ENCODE measurements at places on chromosomes 7 and 10.
A peak's percentile ranks its signal among the peaks of the same experiment; 100 is the strongest.

DNA sequence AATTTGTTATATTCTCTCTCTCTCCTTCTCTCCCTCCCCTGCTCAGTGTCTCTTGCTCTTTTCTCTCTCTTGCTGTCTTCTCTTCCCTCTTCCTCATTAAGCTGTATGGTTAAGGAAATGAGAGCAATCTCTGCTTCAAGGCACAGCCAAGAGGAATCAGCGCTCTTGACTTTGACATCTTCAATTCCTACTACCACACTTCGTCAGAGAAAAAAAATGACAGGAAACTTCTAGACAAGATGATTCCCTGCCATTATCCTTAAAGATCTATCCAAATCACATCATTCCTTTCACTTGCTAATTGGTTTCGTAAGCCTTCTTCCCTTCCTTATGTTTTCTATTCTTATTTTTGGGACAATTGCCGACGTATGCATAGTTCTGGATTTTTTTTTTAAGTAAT, 425.0 kb downstream of the KCNMA1 start:
- no peak for DNase-seq

GRCh38 chr10:50470345-50470744, 153.4 kb downstream of the SGMS1 start:
- DNase-seq = no peak

DNA sequence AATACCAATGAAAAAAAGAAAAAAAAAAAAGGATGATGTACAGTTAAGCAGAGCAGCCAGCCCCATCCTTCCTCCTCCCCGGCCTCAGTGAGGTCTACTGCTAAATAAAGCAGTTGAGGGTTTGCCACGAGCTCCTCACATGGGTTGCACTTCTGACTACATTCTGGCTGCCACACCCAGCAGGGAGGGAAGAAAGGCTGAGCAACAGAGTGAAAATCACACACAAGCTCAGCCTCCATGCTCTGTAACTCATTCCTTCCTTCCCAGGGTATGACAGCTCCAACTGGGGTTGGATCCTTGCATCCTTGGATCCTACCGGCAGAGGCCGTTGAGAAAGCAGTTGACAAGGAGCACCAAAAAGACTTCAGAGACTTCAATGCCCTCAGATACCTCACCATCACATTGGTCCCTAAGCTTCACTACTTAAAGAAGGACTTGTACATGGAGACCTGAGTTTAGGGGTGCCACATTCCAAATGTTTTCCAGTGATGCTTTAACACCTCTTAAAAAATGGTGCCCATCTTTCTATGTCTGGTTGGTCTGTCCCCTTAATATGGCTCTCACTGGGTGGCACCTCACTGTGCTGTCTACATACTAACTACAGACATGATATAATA, 52.9 kb upstream of the PIK3CG start:
- DNase-seq = no peak

- DNase-seq = no peak
Observed at GRCh38 chr10:58888957-58889356, 287.5 kb upstream of the PHYHIPL start.

GRCh38 chr7:116305485-116306408, 95.4 kb downstream of the TES start:
- no peak for DNase-seq

DNA sequence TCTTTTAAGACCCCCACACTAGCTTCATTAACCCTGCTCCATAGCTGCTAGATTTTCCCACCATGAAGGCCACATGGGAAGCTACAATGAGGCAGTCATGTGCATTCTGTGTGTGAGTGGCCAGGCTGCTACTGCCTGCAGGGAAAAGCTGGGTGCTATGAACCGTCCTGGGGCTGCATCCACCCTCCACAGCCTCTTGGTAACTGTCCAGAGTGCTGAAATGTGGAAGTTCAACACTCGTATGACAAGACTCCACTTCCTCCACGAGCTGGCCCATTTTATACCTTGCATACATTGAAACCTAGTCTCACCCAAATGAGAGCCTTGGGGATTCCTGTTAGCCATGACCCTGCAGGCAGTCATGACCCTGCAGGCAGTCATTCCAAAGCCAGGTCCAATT, 59.4 kb downstream of the CUZD1 start:
- DNase-seq = peak; percentile 9

GRCh38 chr10:58335306-58336005, 650 bp downstream of the UBE2D1 start:
- DNase-seq = peak; percentile 28

GRCh38 chr7:143005632-143006260, 21.2 kb downstream of the OR9A2 start:
- no peak for DNase-seq

- DNase-seq = no peak
Observed at GRCh38 chr7:28507525-28508282, 95.4 kb downstream of the CREB5 start.

GRCh38 chr10:97838091-97838490, 11.6 kb upstream of the GOLGA7B start:
- DNase-seq = no peak

- DNase-seq = no peak
Observed at GRCh38 chr10:132457328-132458070, 60.5 kb downstream of the PWWP2B start.

DNA sequence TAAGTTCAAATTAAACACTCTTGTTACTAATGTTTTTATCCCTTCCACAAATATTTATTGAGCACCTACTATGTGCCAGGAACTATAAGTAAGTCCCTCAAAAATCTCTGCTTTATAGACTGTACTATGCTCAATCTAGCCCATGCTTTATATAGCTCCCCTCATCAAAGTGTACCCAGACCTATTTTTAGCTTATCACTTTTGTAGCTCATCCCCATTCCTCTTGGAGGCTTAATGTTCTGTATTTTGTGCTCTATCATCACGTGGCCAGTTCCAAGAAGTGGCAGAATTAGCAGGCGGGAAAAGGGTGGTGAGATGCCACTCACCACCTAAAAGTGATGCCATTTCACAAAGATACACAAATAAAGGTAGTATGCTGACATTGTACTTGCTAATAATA, 138.1 kb upstream of the BET1 start:
- no peak for DNase-seq

DNA sequence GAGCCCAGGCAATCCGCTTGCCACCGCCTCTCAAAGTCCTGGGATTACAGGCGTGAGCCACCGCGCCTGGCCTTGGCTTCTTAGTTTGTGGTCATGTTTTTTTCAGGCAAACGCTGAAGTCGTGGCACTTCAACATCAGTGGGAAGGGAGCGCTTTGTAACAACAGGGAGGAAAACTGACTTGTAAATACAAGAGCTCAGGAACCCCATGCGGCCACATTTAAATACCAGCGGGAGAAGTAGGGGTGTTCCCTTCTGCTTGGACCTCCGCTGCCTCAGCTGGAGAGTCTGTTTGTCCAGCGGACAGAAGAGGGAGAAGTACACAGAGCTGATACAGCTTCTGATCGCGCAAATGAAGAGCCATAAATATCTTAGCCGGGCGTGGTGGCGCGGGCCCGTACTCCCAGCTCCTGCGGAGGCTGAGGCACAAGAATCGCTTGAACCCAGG, 108.7 kb upstream of the KMT2C start:
- no peak for DNase-seq

DNA sequence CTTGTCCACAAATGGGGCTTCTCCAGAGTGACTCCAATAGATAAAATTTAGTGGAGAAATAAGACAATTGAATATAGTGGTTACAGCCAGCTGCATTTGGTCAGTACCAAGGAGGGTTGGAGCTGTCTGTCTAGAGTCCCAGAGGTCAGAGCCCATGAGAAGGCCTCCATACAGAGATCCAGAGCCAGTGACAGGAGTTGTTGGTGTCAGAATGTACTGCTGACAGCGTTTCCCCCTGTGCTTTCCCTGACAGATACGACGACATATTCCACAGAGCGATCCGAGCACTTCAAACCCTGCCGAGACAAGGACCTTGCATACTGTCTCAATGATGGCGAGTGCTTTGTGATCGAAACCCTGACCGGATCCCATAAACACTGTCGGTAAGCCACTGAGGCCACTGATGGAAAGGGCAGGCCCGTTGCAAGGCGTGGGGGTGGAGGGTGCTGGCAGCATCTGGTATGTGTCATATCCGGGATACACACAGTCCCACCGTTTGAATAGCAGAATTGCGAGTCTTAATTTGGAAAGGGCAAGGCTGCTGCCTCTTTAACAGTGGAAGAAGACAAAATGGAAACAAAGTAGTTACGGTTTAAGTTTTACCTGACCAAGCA, 483.6 kb downstream of the NRG3 start:
- no peak for DNase-seq

All from germinal center (tissue), 1 donor.